ENCODE measurements at places on chromosomes 5 and 9. TPM values are rescaled to one million over a fixed set of nuclear protein-coding genes. Genes with fewer than 3 reads are reported as not detected.

DNA sequence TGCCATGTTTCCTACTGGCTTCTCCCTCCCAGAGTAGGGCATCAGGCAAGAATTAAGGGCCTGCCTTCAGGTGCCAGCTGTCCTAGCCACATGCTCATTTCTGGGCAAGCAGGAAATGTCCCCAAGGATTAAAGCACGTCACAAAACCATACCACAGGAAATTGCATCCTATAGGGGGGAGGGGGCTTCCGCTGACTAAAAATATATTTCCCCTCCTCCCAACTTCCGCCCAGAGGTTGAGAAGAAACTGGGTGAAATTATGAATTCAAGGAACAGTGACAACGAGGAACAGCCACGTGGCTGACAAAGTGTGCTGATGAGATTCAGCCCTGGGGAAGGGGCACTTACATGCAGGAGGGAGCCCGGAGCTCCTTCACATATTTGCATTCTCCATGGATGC lies 4.1 kb downstream of the HBEGF start:
- DNase-seq: no peak

GRCh38 chr9:86731511-86732063 lies 215.7 kb downstream of the GAS1 start:
- DNase-seq: no peak

DNA sequence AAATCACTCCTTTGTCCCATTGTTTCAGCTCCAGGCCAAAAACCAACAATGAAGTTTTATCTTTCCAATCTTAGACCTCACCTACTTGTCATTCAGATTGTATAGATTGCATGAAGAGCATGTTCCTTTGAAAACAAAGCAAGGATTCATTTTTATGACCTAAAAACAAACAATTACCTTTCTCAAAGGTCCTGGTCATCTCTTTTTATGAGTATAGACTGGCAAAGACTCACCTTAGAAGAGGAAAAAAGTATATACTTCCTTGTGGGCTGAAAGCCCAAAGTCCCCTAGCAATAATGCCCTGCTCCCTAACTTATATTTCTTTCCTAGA lies 28.4 kb upstream of the TLE1 start:
- no peak for DNase-seq

GRCh38 chr5:7970816-7971215 lies 101.9 kb downstream of the MTRR start:
- no peak for DNase-seq

DNA sequence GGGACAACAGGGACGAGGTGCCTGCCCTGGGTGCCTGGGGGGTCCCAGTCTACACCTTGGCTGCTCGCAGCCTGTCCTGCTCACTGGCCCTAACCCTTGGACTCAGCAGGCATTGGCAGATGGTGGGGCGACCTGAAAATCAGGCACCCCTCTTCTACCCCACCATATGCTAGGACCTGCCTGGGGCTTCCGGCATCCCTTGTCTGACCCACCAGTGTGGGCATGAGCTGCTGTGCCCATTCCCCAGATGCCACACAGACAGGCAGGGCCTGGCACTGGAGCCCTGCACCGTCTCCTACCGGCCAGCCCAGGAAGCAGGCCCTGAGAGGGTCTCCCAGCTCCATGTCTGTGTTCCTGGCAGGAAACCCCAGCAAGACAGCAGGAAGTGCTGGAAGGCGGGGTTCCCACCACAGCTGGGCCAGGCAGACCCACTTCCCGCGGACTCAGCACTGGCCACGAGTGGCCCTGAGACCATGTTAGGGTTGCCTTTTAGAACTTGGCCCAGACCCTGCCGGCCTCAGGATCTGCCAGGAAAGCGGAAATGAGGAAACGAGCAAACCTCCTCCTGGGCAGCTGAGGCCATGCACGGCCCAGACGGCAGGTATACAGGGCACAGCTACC lies 3.1 kb downstream of the NINJ1 start:
- no peak for DNase-seq

DNA sequence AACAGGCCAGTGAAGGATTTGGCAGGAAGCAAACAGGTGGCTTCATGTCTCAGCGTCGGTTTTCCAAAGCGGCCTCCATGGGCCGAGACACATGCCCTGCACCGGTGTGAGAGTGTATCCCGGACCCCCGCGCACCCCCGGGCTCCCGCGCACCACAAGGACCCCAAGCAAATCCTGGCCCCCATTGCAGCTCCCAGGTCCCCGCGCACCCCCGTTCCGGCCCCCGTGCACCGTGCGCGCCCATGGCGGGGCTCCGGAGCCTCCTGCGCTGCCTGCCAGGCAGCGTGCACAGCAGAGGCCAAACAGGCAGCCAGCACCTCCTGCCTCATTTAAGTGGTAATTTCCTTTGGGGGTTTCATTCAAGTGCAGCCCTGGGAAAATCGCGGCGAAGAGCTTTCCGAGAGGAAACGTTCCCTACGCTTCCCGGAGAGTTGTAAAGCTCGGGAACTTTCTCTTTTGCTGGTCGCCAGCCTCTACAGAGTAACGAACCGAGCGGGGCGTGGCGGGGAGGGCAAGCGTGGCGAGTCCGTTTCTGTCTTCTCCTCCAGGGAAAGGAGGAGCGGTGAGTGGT lies 145.5 kb upstream of the SLC24A2 start:
- no peak for DNase-seq

GRCh38 chr5:139836469-139837208 lies 41.0 kb downstream of the PSD2 start:
- DNase-seq: no peak

DNA sequence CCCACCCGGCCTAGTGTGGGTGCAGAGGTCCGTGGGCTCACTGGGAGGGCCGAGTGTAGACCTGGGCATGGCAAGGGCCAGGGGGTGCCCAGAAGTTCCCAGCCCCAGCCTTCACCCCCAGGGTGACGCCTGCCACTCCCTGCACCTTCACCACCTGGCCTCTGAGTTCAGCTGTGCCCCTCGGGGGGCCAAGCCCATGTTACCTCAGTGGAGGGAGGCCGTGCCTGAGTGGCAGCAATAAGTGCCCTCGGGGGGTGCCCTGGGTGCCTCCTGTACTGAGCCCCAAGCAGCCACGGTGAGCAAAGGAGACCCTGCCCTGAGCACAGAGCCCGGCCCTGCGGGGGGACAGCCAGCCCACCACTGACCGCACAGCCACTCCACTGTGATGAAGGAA lies 10.3 kb upstream of the FCN2 start:
- no peak for DNase-seq

GRCh38 chr5:36607114-36607571 lies 737 bp downstream of the SLC1A3 start:
- peak; percentile 54 for DNase-seq

DNA sequence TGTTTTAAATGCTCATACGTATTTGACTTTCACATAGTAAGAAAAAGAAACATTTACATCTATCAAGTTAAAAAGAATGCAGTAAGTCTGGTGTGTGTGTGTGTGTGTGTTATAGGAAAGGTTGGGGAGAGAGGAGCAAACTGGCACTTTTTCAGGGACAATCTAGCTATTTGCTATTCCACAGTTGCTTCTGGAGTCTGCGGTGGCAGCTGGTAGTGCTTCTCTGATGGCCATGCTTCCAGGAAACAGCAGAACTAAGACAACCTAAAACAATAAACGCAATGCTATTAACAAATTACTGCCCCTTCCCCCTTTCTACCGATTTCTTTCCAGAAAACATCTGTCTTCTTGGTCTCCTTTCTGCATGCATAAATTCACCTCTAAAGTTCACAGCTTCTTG lies 70.0 kb upstream of the CDH10 start:
- no peak for DNase-seq

GRCh38 chr9:4973246-4973645 lies 11.8 kb upstream of the JAK2 start:
- DNase-seq: no peak

DNA sequence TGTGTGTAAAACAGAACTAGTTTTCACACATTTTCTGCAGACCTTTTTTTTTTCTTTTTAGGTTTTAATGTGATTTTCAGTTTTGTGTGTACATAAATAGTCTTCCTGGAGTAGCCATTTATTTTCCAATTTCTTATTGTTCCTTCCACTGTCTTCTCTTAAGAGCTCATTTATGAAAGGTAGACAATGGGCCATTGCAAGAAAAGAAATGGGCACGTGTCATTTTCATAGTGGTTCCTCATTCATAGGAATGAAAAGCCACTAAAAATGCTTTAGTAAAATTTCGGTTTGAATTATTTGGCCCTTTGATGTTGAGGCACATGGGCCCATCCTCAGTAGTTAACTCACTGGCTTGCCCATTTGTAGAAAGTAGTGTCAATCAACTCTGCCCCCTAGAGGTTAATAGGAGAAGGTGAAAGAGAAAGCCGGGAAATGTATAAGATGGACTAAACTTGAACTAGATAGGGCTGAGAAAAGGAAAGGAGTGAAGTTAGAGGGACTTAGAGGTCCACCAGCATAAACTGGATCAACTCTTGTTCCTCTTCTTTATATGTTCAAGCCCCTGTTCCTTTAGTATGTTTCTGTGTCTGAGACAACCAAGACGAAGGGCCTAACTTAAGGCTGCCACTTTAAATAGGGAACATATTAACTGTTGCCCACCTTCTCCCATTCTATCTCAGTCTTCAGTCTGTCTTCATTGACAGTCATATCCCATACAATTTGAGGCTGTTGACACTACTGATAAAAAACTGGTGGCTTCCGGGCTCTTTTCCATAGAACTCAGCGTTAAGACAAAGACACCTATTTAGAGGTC lies 72.6 kb downstream of the SMARCA2 start:
- no peak for DNase-seq

DNA sequence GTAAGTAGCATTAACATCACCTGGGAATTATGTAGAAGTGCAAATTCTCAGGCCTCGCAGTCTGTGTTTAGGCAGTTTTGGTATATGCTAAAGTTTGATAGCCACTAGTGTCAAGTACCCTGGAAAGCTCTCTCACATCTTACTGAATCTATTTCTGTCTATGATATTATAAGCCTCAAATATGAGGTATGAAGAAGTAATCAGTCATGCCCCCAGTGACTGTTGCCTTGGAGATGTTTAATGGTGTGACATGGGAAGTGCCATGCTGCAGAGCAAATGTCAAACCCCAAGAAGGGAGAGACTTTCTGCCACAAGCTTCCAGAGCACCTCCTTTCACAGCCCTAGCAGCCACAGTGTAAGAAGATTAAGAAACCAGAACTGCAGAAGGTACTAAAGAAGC lies 9.8 kb upstream of the PDE8B start:
- no peak for DNase-seq

GRCh38 chr5:163938595-163938994 lies 433.2 kb downstream of the MAT2B start:
- no peak for DNase-seq

- DNase-seq: no peak
These were observed 12.1 kb downstream of the PDCL start for GRCh38 chr9:122816163-122816867.

DNA sequence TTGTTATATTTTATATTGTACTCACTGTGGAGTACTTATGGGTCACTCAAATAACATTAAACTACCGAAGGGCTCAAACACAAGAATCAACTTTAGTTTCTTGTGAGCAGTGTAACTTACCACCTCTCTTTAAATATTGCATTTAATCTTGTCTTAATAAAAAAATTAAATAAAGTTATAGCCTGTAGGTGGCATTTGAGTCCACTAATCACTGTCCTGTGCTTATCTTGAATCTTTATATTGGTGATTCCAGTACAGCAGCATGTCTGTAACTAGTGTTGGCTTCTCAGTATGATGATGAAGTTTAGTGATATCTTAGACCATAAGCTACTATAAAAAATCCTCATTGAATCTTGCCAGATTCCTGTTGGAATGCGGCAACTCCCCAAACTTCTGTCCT lies 313.8 kb downstream of the FAM170A start:
- DNase-seq: no peak

GRCh38 chr5:40666657-40667056 lies 13.1 kb upstream of the PTGER4 start:
- DNase-seq: no peak

- peak; percentile 33 for DNase-seq
These were observed 38.4 kb downstream of the TLE4 start for GRCh38 chr9:79610019-79610631.

DNA sequence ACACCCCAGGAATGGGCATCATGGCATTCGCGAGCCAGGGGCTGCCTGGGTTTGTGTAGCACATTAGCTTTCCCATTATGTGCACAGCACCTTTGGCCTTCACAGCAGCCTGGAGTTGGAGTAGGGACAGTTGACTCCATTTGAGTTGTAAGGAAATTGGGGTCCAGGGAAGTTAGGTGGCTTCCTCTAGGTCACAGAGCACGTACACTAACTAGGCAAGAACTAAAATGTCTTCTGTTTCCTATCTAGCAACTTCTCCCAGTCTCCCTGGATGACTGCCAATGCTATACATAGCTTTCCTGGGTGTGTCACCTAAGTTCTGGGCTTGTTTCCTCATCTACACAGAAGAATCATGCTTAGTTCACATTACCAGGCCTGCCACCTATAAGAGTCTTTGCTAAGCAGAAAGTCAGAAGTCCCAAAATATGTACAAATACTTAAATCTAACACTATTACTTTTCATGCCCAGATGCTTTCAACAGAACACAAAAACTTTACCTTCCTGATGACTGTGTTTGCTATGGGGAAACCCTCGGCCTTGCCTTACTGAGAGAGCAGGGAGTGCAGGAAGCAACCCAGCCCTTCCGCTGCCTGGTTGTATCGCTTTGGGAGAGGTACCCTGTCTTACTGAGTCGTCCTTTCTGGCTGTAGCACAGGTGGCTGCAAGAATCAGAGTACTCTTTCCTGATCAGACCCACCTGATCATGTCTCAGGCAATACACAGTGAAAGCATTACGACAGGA lies 12.0 kb downstream of the MACROH2A1 start:
- no peak for DNase-seq

- no peak for DNase-seq
These were observed 174.5 kb upstream of the KLF9 start for GRCh38 chr9:70588999-70589398.

Gene SLC25A2
- 0.23 TPM for polyA plus RNA-seq

Gene DMRTA1
- 1.4 TPM for polyA plus RNA-seq

Gene NACC2
- 7.0 TPM for polyA plus RNA-seq

Gene CDH18
- 2.0 TPM for polyA plus RNA-seq

Gene BARHL1
- not detected for polyA plus RNA-seq

Gene XRCC4
- 14.2 TPM for polyA plus RNA-seq

Gene PCDHGC3
- polyA plus RNA-seq: 99.2 TPM

Gene TRAF1
- 7.1 TPM for polyA plus RNA-seq

Gene SLC46A2
- 0.12 TPM for polyA plus RNA-seq
